ENCODE measurements at places on chromosomes 12 and 14.

- DNase-seq, result no peak
Measured at GRCh38 chr12:532908-533565, 73.3 kb downstream of the B4GALNT3 start.

GRCh38 chr12:713281-713875, 39.0 kb upstream of the WNK1 start:
- peak; percentile 65 for DNase-seq

DNA sequence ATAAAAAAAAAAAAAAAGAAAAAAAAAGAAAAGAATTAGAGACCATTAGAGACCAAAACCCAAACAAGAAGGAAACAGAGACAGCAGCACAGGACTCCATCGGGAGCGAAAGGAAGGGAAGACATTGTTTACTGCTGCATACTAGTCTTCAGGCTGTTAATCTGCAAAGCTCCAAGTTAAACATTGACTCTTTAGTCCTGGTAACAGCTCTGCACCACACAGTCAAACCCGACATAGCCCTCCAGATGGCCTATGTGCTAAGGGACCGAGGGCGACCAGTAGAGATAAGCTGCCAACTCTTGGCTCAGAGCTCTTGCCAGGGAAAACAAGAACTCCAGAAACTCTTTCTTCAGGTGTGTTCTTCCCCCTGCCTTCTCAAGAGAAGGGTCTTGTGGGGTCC, 7.8 kb downstream of the P2RX4 start:
- no peak for DNase-seq

DNA sequence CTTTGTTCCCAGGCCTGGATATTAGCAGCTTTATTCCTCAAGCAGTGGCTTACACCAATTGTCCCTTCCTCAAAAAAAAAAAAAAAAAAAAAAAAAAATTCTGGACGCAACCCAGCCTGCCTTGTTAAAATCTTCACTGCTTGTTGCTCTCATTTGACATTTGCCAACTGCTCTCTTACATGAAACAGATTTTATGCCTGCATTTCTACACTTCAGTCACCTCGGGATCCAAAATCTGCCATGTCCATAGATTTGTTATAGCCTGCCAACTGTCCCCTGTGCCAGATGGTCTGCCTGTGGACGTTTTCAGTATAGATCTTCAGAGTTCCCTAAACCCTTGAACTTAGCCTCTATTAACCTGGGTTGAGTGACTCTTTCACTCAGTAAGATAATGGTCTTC, 651.5 kb downstream of the FSCB start:
- no peak for DNase-seq

GRCh38 chr12:116713527-116713926, 24.3 kb downstream of the SPRING1 start:
- no peak for DNase-seq

- no peak for DNase-seq
Measured at GRCh38 chr14:70721542-70721941, 79.8 kb downstream of the TTC9 start.

DNA sequence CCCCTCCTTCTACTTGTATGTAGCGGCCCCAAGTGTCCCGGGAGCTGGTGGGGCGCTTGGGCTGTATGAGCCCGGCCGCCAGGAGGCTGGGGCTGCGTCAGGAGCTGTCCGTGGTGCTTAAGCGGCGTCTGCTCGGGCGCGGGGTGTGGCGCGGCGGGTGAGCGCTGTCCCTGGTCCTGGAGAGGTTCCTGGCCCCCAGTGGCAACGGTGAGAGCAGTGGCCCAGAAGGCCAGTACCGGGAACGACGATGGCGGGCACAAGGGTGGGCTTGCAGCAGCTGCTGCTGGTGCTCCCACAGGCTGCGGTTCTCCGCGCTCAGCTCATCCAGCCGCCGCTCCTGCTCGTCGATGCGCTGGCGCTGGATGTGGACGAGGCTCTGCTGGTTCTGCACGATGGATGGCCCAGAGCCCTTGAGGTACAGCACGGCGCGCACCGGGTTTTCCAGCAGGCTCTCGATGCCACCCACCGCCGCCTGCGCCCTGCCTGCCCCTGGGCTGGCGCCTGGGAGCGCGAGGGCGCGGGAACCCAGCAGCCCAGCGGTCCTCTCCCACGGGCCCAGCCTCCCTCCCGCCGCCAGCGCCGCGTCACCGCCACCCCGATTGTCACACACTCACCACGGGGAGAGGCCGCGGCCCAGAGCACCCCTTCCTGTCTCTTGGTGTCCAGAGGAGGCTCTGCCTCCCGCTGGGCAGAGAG, 41.9 kb upstream of the FKBP4 start:
- peak; percentile 74 for DNase-seq

DNA sequence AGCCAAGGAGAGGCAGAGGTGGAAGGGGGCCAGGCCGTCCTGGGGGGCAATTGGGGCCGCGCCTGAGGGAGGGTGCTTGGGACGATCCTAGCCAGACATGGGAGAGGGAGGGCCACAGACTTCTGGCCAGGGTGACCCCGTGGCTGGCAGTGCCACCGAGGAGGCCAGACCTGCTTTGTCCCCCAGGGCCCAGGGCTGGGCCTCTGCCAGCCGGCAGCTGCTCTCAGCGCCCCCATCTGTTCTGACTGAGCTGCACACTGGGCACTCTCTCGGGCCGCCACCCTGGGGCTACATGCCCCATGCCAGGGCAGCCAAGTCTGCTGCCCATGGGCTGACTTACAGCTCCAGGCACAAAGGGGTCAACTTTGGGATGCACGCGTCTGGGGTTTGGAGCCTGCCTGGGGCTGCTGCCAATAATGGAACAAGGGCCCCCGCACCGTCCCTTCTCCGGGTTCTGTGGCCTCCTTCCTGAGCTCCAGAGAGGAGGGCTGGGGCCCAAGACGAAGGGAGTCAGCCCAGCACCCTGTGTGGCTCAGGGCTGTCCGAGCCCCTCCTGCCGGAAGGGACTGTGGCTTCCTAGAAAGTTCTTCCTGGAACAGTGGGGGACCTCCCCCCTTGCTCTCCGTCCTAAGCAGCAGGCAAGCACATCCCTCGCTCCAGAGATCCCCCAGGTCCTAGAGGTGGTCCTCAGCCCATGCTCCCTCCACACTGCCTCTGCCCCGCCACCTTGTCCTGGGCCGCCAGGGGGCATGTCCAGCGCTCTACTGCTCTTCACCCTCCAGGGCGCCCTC, 1.1 kb downstream of the ADSS1 start:
- no peak for DNase-seq

GRCh38 chr14:51087031-51087441, 7.9 kb downstream of the TRIM9 start:
- DNase-seq, result no peak

DNA sequence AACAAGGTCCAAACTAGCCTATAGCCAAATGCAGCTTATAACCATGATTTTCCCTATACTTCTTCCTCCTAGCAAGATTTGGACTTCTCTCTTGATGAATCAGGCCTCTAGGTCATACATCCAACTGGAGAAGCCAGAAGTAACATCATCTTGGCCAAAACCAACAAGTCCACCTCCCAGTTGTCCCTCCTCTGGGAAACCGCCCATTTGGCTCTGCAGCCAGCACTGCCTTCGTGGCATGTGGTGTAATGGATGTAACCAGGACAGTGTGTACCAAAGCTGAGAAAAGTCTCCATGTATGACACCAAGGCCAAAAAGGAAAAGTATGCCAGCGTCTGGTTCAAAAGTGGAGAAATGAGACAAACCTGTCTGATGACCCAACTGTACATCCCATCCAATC, 59.3 kb upstream of the VASH1 start:
- DNase-seq, result no peak

DNA sequence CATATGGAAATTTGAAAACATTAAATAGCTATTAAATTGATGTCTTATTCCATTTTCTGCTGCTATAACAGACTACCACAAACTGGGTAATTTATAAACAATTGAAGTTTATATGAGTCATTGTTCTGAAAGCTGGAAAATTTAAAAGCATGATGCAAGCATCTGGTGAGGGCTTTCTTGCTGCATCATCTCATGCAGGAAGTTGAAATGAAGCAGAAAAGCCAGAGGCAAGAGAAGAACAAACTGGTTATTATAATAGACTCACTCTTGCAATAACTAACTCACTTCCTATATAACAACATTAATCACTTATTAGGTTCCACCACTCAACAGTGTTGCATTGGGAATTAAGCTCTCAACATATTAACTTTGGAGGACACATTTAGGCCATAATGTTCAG, 1277.4 kb downstream of the LRFN5 start:
- DNase-seq, result no peak

DNA sequence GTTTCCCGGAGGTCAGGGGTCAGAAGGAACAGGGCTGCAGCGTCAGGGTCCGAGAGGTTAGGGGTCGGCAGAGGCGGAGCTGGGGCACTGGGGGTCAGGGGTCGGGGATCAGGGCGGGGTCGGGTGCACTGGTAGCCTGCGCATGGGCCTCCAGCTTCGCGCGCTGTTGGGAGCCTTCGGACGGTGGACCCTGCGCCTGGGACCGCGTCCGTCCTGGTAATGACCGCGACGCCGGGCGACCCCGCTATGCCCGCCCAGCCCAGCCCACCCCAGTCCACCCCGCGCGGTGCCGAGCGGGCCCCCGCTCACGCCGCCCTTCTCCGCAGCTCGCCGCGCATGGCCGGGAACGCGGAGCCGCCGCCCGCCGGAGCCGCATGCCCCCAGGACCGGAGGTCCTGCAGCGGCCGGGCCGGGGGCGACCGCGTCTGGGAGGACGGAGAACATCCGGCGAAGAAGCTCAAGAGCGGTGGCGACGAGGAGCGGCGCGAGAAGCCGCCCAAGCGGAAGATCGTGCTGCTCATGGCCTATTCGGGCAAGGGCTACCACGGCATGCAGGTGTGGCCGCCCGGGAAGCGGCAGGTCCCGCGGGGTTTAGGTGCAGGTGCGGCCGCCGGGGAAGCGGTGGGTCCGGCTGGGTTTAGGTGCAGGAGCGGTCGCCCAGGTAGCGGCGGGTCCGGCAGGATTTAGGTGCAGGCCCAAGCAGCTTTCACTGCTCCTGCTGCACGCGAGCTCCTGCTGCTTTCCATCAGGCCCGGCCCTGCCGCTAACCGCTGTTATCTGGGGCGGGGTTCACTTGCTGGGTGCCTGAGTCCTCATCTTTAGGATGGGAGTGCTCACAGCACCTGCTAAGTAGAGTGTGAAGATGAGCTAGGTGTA, 743 bp downstream of the PUS1 start:
- DNase-seq, result peak; percentile 38

- DNase-seq, result no peak
Measured at GRCh38 chr12:24815114-24815423, 133.8 kb downstream of the BCAT1 start.

DNA sequence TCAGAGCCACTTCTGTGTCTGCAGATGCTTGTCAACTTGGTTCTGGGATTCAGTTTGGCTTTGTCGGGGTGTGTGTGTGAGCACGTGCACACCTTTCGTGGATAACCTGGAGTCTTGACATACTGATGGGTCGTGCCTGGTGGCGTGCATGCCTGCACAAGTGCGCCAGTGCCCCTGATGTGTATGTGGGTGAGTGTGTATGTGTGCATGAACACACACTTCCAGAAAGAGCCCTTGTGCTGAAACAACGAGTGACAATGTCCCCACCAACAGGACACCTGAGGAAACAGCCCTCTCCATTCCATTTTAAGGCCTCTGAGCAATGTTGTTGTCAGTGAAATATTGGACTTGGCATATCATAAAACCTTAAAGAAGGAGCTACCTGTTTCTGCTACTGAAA, 53.9 kb downstream of the SMUG1 start:
- DNase-seq, result no peak

DNA sequence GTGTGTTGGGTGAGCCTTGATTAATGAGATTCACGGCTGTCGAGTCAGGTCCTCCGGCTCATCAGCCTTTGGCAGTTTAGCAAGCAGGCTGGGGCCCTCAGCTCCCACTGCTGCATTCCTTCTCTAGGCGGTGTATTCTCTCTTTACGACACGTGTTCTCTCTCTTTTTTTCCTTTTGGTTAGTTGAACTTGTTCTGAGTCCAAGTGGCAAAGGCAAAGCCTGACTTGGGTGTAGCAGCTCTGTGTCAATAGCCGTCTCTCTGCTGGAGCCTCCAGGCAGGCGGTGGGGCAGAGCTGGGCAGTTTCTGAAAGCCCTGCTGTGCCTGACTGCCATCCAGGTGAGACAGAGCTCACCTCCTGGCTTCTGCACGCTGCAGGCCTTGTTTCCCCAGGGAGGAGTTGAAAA, 46.6 kb downstream of the SUSD6 start:
- DNase-seq, result no peak

- no peak for DNase-seq
Measured at GRCh38 chr12:57235728-57236131, 6.2 kb downstream of the SHMT2 start.

- no peak for DNase-seq
Measured at GRCh38 chr14:21136024-21136423, 19.8 kb downstream of the OR5AU1 start.

DNA sequence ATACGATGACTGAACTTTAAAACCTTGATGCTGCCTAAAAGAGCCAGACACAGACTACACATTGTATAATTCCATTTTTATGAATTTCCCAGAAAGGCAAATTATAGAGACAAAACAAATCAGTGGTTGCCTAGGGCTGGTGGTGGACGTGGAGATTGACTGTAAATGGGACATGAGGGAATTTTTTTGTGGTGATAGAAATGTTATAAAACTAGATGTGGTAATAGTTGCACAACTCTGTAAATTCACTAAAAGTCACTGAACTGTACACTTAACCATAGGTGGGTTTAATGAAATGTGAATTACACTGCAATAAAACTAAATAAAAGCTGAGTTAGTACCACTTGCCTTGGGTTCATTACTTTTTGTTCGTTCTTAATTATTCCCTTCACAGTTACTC, 72.1 kb downstream of the PLEKHA5 start:
- DNase-seq, result no peak

- DNase-seq, result peak; percentile 38
Measured at GRCh38 chr12:103930787-103931735, 851 bp downstream of the HSP90B1 start.

GRCh38 chr12:80195074-80195726, 95.9 kb downstream of the OTOGL start:
- DNase-seq, result no peak

DNA sequence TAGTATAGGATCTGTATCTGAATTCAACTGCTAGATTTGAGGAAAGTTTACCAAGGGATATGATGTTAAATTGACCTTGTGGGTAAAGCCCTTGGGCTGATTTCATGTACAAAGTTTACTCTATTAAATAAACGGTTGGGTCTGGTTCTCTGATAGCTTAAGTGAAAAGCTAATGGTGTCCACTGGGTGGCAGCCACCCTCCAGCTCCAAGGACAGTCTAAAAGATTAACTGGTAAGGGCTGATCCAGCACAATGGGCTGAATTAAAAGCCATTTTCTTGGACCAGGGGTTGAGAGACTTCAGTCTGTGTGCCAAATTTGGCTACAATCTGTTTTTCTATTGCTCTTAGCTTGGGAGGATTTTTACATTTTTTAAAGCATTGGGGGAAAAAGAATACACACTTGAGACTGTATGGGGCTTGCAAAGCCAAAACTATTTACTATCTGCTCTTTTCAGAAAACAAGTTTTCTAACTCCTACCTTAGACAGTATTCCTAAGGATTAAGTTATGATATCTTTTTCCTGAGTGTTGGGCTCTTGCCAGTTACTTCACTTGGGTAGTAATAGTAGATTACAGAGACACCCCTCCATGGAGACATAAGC, 116.5 kb downstream of the GPHN start:
- DNase-seq, result peak; percentile 39

All from stimulated activated CD4-positive, alpha-beta T cell treated with anti-CD3 and anti-CD28 coated beads, Interleukin-4, amount 100 ng/mL, for 24 hours (primary cell).